ENCODE measurements at places on chromosomes 12 and 14.

DNA sequence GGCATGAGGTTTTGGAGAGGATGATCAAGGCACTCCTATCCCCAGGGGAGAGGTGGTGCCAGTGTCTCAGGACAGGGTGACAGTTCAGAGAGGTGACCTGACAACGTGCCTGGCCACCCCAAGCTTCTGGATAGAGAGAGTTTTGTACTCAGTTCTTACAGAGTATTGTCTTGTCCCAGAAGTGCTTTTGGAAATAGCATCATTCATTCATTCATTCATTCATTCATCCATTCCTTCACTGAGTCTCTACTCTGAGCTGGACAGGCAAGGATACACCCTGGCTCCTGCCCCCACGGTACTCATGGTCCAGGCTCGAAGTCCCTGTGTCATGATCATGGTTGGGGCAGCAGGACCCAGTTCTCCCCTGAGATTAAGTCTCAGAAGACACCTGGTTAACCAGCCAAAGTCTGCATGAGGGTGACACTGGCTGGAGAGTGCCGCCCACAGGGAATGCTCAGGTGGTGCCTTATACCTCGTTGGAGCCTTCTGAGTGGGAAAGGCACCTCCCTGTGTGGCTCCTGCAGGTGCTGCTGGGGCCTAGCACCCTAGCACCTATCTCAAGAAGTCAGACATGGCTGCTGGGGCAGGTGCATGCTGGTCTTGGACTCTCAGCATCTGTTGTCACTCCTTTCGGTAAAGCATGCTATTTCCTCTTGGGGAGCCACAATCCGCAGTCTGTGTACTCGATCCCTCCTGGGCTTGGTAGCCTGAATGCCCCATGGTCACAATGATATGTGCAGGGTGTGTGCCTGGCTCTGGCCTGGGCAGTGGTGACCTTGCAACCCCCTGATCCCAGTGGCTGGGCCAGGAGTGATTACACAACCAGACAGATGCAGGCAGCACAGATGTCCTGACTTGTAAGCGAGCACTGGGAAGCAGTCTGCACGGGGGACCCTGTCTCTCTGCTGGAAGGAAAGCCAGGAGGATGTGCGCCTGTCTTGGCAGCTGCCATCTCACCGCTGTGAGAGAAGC, 57.8 kb downstream of the C14orf132 start:
- DNase-seq: no peak

DNA sequence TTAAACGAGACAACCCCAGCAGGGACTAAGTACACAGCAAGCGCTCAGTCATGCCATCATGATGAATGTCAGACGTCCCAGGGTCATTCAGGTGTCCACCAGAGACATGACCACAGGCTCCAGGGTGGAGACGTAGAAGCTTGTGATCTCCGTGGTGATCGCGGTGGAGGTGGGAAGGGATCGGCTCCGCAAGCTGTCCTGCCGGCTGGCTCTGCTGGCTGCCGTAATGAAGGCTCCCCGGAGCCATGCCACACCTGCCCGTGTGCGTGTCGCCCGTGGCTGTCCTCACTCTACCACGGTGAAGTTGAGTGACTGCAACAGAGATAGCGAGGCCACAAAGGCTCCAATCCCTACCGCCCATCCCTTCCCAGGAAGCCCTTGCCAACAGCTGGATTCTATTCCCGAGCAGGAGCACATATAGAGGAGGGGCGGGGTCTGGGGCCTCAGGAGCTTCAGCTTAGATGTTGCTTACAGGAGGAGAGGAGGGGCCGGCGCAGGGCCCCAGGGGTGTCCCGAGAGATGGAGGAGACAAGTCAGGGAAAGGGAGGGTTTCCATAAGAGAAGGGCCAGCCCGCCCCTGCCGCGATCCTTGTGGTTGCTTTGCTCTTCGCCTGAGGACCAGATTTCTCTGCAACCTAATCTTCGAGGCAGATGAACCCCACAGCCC, 332.6 kb upstream of the SFSWAP start:
- no peak for DNase-seq

GRCh38 chr12:6383572-6384498, at the start of gene LTBR:
LTBR (plus strand) TSS chr12:6384162; CDS start chr12:6384359, 197 bp downstream.
- DNase-seq: no peak

DNA sequence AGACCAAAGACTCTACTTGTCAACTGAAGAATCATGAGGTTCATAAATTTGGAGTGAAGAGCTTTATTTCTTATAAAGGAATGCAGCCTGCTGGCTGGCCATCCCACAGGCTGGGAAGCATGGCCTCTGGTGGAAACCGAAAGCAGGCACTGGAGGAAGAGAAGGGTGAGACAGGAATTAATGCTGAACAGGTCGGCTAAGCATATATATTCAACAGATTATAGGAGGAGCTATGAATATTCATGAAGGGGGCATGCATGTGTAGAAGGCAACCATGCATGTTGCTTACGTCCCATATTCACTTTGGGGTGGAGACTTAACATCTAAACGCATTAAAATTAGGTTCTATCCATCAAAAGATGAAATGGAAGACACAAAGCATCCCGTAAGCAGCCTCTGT, 20.6 kb upstream of the RGS6 start:
- DNase-seq: no peak
